ENCODE measurements at places on chromosomes 16 and 17. TPM values are rescaled to one million over a fixed set of nuclear protein-coding genes. Genes with fewer than 3 reads are reported as not detected.
A peak's percentile ranks its signal among the peaks of the same experiment; 100 is the strongest.

RAMP2 gene
- total RNA-seq: not detected

DNA sequence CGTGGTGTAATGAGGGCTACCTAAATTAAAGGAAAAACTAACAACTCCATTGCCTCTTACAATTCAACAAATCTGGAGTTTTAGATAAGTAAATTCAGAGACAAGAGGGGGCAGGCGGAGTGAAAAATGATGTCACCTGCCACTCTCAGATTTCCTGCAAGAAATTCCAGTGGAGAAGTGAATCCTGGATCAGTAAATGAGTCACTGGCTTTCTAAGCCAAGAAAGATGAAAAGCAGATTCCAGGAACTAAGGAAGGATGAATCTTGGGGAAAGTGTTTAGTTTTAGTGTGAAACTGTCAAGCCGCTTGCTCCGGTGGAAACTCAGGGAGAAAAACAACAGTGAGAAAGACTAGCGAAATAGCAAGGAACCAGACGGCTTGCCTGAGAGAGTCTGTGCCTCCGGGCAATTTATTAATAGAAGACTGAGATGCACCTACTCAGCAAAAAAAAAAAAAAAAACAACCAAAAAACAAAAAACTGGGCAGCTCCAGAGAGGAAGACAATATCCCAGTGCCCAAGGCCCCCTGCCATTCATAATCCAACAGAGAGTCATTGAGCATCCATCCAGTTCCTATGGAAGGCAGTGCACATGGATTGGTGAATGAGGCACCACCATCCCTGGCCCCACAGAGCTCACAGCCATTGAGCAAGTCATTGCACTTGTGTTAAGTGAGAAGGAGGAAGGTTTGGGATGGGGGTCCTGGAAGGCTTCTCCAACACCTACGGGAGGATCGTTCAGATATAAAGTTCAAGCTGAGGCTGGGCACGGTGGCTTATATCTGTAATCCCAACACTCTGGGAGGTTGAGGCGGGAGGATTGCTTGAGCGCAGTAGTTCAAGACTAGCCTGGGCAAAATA is 12.1 kb upstream of the RIPOR1 start:
- no peak for DNase-seq

GRCh38 chr16:3961449-3961849 is 80.9 kb upstream of the CREBBP start:
- DNase-seq: peak; percentile 92

KRTAP9-4 gene
- total RNA-seq: not detected

DNA sequence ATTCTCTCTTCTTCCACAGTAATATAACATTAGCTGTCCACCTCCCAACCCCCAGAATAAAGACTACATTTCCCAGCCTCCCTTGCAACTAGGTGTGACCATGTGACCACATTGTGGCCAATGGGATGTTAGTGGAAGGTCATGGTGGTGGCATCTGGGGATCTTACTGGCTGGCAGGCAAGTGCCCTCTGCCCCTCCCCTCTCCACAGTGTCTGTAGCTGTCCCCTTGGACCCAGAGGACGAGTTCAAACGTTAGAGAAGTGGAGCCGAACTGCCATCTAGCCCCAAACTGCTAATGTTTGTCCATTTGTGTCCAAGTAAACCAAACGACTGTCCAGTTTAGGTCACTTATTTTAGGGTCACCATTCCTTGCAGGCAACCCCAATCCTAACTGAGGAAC is 26.6 kb upstream of the KCNG4 start:
- peak; percentile 93 for DNase-seq

DNA sequence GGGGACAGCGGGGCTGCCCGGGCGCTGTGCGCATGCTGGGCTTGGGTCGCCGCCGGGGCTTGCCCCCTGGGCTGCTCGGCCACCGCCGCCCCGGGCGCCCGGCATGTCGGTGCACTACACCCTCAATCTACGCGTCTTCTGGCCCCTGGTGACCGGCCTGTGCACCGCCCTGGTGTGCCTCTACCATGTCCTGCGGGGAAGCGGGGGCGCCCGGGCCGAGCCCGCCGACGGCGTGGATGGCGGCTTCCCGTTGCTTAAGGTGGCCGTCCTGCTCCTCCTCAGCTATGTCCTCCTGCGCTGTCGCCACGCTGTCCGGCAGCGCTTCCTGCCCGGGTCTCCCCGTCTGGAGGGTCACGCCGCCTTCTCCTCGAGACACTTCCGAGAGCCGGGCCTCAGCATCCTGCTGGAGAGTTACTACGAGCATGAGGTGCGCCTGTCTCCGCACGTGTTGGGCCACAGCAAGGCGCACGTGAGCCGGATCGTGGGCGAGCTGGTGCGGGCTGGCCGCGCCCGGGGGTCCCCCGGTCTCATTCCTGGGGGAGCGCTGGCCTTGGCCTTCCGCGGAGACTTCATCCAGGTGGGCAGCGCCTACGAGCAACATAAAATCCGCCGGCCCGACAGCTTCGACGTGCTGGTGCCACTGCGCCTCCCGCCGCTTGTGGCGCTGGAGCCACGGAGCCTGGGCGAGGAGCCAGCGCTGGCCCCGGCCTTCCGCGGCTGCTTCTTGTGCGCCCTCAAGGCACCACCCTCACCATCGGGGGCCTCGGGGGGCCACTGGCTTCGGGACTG is 789 bp downstream of the ITPRIPL2 start:
- DNase-seq: no peak

CCDC78 gene
- 17.7 TPM for total RNA-seq

DNA sequence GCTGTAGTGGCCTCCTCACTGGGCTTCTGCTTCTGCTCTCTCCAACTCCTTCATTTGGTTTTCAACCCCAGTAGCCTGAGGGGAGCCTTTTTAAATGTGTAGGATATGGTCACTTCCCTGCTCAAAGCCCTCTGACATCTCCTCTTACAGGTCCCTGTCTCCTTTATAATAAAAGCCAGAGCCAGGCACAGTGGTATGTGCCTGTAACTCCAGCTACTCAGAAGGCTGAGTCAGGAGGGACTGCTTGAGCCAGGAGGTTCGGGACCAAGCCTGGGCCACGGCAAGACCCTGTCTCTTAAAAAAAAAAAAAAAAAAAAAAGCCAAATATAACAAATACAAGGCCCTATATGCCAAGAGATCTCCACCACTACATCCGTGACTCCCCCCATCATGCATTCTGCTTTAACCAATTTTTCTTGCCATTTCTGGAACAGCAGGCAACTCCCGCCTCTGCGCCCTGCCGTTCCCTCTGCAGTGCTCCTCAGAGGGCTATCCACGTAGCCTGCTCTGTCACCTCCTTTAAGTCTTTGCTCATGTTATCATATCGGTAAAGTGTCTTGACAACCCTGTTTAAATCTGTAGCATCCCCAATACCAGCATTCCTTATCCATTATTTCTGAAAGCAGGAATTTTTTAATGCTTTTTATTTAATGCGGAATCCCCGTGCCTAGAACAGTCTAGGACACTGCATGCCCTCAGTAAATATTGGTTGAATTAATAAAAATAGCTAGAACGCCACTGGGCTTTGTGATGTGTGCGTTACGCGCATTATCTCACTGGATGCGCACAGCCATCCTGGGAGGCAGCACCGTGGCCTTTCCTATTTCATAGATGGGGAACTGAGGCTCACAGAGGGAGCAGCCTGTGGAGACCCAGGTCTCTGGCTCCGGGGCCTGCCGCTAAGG is 9.5 kb downstream of the ZNF771 start:
- DNase-seq: no peak
